ENCODE measurements at places on chromosomes 6 and 20.

DNA sequence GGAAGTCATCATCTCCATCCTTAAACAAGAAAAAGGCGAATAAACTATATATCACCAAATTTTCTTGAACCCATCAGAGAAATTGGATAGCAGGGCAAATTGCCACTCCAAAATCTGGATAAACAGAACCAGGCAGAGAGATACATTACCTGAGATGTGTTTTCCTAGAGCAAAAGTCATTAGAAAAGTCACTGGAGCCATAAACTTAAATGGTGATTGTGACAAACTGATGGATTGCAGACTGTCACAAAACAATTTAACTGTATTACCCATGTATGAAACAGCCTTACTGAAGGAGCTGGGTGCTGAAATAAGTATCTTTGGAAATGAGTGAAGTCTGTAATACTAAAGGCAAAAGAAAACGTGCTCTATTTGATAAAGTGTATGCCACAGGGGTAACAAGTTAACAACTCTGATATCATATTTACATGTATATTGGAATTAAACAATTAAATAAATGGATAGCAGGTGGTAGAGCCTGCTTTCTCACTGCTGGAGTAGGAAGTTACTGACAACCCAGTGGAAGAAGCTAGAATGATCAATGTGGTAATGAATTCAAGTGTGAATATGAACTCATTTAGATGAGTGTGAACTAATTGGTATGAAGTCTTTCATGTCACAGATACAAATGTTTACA, 186.9 kb downstream of the LMBRD1 start:
- DNase-seq: no peak

- no peak for DNase-seq
These were observed 88.1 kb downstream of the CDH4 start for GRCh38 chr20:61340157-61340556.

- DNase-seq: no peak
These were observed 159.8 kb upstream of the RIN2 start for GRCh38 chr20:19598117-19598850.

GRCh38 chr6:88262332-88262731, 96.2 kb upstream of the CNR1 start:
- no peak for DNase-seq

DNA sequence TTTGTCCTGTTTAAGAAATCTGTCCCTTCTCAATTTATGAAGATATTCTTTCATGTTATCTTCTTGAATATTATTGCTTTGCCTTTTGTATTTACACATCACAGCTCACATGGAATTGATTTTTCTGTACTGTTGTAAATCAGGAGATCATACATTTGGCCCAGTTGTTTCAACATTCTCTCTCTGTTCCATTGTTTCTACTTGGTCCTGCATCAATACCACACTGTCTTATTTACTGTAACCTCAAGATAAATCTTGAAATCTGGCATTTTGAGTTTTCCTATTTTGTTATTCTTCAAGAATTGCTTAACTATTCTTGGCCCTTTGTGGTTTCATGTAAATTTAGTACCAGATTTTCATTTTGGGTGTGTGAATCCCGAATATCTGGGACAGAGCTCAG, 121.7 kb upstream of the CCN2 start:
- DNase-seq: no peak

All from activated effector memory CD4-positive, alpha-beta T cell treated with Interleukin-2 at 50 U/mL for 16 hours (primary cell).